ENCODE measurements at places on chromosomes 2 and 18.

DNA sequence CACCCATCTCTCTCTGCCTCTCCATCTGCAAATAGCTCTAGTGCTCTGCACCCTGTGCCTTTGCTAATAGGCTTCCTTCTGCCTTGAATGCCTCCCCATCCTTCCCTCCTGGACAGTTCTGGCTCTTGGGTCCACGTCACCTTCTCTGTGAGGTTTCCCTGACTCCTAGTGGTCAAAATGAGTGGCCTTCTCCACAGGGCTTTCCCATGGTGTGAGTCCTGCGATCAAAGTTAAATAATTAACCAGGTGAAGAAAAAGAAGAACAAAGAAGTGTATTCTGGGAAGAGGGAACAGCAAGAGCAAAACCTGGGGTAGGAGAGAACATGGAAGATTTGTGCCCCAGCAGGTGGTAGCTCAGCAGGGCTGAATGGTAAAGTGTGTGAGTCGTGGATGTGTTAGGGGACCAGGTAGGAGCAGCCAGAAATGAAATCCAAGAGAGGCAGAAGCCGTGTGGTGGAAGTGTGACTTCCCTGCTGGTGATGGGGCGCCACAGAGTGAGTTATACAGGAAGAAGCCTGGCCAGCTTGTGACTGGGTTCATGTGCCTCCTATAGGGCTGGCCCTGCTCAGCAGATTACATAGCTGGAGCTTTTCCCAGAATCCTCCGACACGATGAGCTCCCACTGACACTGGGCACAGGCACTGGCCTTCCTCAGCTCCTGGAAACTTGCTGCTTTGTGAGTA is 93.8 kb upstream of the LDAH start:
- DNase-seq = no peak

DNA sequence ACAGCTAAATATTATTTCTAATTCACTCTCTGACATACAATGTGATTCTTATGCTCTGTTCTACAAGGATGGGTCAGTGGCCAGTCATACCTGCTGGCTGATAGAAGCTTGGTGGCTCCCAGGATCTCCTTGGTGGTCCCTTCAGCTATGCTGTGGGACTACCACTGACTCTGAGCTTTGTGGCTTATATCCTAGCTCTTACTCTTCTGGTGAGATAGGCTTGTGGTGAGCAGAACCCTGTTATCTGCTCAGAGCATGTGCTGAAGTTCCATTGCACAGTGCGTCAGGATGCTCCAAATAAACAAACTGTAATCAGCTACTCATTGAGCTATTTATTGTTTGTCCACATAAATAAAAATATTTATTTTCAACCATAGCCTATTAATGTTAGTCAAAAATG is 51.7 kb downstream of the MFSD6 start:
- no peak for DNase-seq

DNA sequence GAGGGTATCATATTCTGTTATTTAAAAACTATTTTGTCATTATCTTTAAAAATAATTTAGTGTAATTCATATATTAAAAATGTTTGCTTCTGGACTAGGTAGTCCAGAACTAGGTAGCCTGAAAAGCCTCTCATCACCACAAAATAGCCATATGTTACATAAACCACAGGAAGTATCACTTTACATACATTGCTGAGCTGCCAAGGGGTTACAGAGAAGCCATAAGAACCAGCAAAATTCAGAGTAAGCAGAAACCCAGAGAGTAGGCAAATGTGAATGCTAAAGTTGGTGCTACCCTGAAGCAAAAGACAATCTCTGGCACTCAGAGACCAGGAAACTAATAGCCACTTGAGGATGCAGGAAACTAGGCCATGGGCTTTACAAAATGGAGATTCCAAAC is 60.9 kb downstream of the LOXHD1 start:
- no peak for DNase-seq

GRCh38 chr18:55323051-55323994 is 264.7 kb downstream of the TCF4 start:
- DNase-seq = peak; percentile 26

DNA sequence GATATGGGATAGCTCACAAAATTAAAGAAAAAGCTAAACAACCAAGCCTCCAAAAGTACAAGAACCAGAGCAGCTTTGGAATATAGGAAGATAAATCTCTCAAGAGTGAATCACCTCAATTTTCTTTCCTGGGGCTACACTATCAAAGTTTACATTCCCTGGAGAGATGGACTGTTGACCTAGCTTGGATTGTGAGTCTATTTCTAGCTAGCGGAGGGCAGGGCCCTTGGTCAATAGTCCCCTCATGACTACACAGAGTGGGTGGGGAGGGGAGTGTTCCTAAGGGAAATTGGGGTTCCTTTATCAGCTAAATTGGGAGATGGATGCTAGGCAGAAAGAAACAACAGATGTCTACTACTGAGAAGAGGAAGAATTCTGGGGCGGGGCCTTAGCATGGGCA is 29.9 kb upstream of the EIF2AK3 start:
- DNase-seq = no peak

DNA sequence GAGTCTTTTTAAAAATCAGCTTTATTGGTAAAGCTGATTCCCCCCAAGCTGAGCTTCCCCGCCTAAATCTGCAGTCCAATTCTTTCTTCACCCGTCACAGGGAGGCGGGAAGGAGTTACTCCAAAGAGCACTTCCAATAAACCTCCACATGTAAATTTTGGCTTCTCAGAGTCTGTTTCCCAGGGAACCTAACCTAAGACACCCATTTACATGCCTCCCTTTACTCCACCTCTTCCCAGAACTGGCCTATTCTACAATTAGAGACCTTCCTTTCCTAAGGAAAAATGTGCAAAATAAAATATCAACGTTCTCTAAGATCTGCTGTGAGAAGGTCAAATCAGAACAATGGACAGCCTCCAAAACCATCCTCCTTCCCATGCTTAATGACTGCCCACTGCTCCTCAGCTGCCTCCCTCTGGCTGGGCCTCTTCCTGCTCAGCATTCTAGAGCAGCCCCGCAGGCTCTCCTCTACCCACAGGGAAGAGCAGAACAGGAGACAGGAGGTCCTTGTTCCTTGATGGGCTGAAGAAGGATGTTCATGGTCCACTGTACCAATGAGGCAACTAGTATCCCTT is 63.6 kb downstream of the ONECUT2 start:
- no peak for DNase-seq

- no peak for DNase-seq
Observed at GRCh38 chr2:231696004-231696367, 12.3 kb upstream of the PTMA start.

- DNase-seq = no peak
Observed at GRCh38 chr2:239619369-239619768, 218.5 kb upstream of the HDAC4 start.

- peak; percentile 9 for DNase-seq
Observed at GRCh38 chr2:126085011-126085795, 570.8 kb upstream of the GYPC start.

DNA sequence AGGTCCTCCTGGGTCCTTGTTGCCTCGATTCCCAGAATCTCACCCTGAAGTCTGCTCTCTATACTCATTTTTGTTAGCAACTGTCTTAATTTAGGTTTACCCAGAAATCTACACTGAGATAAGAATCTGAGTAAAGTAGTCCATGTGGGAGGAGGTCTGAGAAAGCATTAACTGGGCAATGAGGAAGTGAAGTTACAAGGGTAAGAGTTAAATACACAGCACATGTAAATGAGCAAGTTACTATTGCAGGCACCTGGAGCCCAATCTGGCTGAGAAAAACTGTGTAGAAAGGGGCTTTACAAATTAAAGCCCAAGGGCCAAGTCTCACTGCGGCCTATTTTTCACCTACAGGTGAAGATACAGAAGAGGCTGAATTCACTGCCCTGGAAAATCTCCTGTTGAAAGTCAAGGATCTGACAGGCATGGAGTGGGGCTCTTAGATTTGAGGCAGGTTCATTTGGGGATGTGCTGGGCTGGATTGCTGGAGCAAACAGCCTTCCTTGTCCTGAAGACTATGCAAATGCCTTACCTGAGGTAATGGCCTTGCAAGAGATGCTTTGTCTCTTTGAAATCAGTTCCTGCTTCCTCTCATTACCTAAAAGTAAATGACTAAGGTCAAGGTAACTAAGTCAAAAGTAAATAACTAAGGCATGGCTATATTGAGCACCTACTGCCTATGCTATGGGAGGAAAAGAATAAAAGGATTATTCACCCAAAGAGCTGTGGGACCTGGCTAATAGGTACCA is 84.4 kb upstream of the DYNAP start:
- DNase-seq = no peak

All from retina (tissue), 1 donor.